ENCODE measurements at places on chromosomes 6 and 20.

DNA sequence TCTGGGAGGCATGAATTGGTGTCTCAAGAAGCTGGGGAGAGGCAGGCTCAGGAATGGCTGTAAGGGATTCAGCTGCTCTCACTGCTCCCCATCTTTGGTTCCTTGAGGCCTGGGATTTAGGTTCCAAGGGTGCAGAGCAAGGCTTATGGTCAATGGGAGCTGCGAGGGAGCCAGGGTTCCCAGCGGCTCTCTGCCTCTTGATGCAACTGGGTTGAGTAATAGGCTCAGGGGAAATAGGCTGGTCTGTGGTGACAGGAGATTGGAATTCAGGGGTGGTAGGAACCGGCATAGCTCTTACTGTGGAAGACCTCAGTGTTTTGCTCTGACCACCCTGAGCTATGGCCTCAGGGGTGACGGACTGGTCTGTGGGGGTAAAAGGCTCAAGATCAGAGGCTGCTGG, 13.0 kb upstream of the NRM start:
- DNase-seq: no peak

DNA sequence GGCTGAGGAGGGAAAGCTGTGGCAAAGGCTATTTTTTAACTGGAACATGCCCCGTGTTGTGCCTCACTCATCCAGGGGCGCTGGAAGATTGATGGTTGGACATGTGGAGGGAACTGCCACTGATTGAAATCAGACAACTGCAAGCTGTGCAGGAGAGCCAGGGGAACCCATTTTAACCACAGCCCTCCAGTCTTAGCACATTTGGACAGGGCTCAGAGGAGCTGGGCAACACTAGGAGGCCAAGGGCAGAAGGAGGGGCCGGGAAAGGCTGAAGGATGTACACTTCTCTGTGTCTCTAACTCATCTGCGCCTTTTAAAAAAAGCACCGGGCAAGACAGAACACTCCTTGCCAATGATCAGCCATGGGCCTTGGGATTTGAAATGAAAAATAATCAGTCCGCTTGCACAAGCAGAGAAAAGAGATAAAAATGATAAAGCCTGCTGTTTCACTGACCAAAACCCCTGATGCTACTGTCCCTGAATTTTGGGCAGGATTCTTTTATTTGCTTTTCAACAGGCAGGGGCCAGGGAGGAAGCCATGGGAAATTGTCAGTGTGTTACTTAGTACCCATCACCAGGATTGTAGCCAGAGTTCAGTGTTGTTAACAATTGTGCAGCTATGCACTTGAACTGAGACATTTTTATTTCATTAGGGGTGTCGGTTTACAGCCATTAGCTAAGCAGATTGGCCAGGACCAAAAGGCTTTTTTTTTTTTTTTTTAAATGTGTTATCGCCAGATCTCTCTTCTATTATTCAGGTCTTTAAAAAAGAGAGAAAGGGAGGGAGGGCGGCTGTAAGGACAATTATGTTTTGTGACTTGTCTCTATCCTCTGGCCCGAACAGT, 109.3 kb upstream of the EYA4 start:
- DNase-seq: no peak

GRCh38 chr6:108106261-108106660, 31.7 kb upstream of the OSTM1 start:
- no peak for DNase-seq

DNA sequence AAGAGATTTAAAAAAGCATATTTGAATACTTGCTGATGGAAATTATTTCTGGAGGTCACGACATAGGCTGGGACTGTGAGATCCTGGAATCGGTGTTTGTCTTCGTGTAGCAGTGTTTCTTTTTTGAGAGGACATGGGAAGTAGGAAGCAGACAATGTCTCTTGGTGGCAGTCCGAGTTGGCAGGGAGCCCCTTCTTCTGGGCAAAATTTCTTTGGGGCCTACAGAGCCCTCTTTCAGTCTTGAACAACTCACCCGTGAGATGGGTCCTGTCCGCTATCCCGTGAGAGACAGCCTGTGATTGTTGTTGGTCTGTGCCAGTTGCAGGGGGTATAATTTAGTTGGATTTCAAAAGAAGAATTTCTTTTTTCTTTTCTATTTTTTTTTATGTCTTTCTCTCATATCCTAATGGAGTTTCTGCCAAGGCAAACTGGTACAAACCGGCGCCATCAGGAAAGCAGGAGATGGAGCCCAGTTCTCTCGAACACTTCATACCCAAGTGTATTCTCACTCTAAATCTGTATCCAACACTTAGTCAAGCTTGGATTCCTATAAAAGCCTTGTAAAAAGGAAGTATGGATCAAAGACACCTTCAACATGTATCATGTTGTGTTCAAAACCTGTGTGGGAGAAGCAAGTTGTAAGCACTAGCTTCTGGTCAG, 785.1 kb downstream of the MAFB start:
- DNase-seq: no peak

DNA sequence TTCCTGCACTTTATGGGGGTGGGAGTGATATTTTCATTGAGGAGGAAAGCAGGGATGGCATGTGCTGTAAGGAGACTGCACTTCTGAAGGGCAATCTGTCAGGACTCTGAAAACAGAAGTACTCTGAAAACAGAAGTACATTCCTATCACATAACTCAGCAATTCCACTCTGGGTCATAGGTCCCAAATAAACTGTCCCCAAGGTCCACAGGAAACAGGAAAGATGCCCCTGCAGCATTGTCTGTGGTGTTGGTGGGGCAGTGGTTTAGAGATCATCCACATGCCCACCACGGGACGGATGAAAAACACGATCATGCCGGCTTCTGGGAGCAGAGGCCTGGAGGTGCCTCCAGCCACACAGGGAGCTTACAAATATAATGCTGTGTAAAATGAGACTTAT, 150.3 kb downstream of the OTOR start:
- no peak for DNase-seq

DNA sequence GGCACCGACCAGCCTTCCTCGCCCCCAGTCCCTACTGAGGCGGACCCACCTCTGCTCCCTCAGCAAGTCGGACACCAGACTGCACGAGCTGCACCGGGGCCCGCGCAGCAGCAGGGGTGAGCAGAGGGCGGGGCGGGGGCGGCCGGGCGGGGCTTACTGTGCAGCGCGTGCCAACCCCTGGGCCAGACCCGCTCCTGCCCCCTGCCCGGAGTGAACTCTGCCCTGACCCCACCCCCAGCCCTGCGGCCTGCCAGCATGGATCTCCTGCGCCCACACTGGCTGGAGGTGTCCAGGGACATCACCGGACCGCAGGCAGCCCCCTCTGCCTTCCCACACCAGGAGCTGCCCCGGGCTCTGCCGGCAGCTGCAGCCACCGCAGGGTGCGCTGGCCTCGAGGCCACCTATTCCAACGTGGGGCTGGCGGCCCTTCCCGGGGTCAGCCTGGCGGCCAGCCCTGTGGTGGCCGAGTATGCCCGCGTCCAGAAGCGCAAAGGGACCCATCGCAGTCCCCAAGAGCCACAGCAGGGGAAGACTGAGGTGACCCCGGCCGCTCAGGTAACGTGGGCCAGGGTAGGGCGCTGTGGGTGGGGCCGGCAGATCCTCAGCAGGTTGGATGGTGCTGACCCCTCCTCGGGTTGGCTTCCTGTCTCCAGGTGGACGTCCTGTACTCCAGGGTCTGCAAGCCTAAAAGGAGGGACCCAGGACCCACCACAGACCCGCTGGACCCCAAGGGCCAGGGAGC, 1.5 kb upstream of the SLC2A4RG start:
- no peak for DNase-seq

DNA sequence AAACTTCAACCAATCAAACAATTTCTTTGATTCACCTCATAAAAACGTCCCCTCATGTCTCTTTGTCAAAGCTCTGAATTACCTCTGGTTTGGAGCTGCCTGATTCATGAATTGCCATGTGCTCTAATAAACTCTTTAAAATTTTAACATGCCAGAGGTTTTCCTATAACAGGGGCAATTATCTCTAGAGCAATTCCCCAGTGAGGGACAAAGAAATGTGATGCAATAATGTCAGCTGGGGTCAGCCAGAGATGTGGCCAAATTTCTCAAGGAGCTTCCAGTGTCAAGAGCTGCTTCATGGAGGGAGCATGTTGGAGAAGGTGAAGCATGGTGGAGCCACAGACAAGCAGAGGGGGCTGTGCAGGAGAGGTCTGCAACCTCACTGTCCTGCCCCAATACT, 38.7 kb upstream of the RFPL4B start:
- no peak for DNase-seq

GRCh38 chr20:24151621-24152294, 163.2 kb upstream of the GGTLC1 start:
- DNase-seq: no peak

DNA sequence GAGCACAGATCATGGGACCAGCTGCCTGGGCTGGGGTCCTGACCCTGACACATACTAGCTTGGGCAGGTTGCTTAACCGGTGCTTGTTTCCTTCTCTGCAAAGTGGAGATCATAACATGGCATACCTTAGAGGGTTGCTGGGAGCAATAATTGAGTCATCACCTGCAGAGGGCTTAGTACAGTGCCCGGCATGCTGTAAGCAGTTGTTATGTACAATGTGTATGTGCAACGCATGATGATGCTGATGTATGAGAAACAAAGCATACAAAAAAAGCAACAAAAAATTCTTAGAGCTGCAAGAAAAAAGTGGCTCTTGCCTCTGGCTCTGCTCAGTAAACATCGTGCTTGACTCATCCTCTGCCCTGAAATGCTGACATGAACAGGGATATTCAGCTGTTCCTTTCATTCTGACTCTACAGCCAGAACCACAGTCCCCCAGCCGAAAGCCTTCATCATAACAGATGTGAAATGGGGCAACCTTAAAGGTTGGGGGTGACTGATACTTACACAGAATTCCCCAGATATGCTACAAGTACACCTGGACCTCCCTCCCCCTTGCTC, 91.7 kb downstream of the CLIC5 start:
- DNase-seq: no peak

- no peak for DNase-seq
Measured at GRCh38 chr6:93307505-93308409, 111.6 kb downstream of the EPHA7 start.

DNA sequence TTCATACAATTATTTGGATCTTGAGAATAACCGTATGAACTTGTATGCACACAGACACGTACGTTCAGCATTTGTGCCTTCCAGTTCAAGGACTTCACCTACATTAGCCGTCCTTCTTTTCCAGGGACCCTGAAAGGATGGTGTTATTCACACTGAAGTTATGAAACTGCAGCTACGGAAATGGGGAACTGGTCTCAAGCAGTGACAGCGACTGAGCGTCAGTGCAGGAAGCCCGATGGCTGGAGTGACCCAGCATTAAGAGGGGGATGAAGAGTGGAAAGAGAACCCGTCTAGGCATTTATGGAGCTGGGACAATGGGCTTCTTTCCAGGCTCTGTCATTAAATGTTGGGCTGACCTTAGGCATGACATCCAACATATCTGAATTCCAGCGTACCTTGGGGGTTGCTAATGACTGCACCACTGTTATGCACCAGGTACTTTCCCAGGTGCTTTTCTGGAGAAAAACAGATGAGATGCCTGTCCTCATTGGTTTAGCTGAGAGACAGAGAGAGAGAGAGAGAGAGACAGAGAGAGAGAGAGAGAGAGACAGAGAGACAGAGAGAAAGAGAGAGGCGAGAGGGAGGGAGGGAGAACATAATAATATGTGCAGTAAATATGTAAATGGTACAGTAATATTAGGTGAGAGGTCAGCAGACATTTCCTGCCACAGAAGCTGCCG, 204.7 kb upstream of the EXOC2 start:
- no peak for DNase-seq

- no peak for DNase-seq
Measured at GRCh38 chr6:7219310-7219709, 93.7 kb downstream of the SSR1 start.

GRCh38 chr6:11851387-11851786, 72.8 kb upstream of the ADTRP start:
- DNase-seq: no peak

DNA sequence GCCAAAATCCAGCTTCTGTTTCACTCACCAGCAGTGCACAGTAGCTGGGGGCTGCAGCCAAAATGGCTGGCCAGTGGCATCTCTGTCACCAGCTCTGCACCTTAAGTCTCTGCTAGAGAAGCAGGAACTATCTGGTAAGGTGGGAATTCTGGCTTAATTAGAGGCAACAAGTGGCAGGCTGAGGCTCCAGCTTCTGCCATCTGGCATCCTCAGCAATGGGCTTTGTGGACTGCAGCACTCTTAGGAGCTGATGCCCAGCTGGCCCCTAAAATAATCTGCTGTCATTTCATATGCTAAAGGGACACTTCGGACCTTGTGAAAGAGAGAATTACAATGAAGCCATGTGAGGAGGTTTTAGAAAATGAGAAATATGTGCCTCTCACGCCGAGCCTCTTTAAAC, 4.6 kb upstream of the CLDN20 start:
- DNase-seq: no peak

GRCh38 chr20:31914170-31914569, 37.7 kb downstream of the PDRG1 start:
- DNase-seq: no peak

DNA sequence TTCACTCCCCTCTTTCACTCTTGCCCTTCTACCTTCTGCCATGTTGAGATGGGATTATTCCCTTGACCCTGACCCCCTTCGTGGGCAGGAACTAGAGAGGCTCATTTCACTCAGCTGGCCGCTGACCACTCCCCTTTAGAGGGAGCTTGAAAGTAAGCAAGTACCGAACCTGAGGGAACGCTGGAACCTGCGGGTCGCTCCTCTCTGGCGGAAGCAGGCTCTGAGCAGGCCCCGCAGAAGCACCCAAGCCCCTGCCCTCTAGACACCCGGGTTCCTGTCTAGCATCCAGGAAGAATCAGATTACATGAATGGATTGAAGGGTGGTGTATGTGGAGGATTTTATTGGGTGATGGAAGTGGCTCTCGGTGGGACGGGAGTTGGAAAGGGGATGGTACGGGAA, 11.9 kb upstream of the MYCT1 start:
- DNase-seq: no peak

All from stimulated activated CD8-positive, alpha-beta memory T cell treated with anti-CD3 and anti-CD28 coated beads, Interleukin-7, amount 100 ng/mL, for 1 hour (primary cell).